Mesendoderm (in vitro differentiated cells): ENCODE measurements at places on chromosomes 13 and 19.

GRCh38 chr19:3233831-3234230 lies 9.4 kb downstream of the CELF5 start:
- DNase-seq = peak; percentile 44

DNA sequence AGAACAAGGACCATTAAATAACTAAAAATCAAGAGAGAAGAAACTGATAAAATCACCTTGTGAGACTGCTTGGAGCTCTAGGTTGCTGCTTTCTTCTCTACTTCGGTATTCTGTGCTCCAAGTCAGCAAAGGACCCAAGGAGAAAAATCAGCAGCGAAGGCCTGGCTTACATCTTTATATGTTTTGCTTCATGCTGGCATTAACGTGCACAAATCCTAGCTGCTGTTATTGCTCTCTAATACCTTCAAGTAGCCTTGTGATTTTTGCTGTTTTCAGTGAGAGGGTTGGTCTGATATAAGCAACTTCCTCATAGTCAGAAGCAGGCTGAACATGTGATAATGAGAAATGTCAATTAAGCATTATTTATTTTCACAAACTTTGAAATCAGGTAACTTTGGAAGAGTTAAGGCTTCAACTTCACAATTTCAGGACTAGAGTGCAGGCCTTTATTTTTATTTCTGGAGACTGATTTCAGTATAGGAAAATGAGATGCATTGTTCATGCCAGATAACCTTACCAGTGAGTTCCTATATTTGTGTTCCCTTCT lies 365.1 kb downstream of the SLC7A1 start:
- no peak for DNase-seq

DNA sequence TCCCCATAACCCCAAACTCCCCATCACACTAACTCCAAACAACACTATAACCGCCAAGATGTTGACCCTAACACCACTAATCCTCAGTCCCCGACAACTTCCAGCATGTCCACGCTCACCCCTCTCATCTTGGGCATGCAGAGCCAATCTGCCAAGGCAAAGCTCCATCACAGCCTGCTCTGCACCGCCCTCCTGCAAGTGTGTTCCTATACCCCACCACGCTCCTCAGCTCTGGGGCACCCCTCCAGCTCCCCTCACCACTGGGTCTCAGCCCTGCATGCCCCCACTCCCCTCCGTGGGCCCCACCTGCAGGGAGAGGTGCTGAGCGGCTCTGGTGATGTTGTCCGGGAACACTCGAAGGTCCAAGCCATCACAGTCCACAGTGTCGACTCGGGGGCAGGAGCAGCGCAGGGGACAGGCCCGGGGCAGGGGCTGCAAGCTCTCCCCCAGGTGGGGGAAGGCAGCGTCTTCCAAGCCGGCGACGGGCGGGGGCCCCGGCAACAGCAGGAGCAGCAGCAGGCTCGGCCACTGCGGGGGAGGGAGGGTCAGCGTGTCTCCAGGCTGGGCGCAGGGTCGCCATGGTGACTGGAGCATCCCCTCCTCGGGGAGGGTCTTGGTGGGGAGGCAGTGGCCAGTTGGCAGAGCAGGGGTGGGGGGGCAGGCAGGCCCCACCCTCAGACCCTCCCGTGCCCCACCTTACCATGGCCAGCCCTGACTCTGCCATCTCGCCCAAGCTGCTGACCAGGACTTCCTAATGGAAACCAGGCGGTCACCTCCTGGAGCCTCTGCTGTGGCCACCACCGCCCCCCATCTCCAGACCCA lies 527 bp downstream of the PODNL1 start:
- DNase-seq = no peak

GRCh38 chr13:33401238-33401637 lies 115.7 kb upstream of the STARD13 start:
- no peak for DNase-seq

GRCh38 chr19:54541712-54542111 lies 31.9 kb upstream of the LILRA2 start:
- DNase-seq = no peak

GRCh38 chr19:55691561-55692481 lies 16.8 kb downstream of the EPN1 start:
- no peak for DNase-seq

DNA sequence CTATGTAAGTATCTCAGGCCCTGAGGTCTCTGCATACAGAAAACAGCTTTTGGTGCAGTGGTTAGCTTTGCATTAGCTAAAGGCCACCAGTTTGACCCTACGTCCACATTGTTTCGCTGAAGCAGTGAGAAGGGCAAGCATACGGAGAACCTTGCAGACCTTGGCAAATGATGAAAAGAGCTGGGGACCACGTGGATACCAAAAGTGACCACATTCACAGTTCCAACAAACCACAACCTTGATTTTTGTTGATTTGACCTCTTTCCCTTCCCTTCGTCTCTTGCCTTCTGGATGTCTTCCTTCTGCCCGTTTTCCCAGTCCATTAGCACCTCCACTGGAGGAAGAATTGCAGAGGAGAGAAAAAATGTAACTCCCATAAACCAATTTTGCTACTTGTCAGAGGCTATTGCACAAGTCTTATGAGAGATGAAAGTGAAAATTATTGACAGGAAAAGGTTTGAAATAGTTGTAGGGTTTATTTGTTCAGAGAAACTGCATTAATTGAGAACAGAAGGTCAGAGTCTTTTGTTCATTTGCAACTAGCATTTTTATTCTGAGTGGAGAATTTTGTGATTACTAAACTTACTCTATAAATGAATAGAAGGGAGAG lies 293.9 kb upstream of the HTR2A start:
- DNase-seq = no peak

- peak; percentile 5 for DNase-seq
These were observed 395.0 kb downstream of the PCDH9 start for GRCh38 chr13:66835040-66835628.

DNA sequence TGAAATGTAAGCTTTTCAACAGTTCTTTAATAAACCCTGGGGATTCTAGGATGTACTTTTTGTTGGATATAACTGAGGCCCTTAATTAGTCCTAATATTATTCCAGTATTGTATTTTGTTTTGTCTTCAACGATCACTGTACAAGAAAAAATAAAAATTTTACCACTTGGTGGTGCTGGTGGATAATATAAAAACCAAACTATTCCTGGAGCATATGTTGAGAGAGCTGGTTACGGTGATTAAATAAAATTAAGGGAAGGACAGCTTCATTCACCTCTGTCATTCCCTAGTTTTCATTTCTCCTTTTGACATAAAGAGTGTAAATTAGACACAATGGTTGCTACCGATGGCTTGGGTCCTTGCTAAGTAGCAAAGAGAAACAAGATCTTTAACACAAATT lies 598.6 kb upstream of the PCDH20 start:
- peak; percentile 24 for DNase-seq

GRCh38 chr13:29763436-29764180 lies 86.8 kb downstream of the UBL3 start:
- DNase-seq = no peak

- DNase-seq = no peak
These were observed 62.3 kb upstream of the STARD13 start for GRCh38 chr13:33347861-33348260.

- DNase-seq = no peak
These were observed 2.9 kb downstream of the ZNF816 start for GRCh38 chr19:52959613-52960295.

DNA sequence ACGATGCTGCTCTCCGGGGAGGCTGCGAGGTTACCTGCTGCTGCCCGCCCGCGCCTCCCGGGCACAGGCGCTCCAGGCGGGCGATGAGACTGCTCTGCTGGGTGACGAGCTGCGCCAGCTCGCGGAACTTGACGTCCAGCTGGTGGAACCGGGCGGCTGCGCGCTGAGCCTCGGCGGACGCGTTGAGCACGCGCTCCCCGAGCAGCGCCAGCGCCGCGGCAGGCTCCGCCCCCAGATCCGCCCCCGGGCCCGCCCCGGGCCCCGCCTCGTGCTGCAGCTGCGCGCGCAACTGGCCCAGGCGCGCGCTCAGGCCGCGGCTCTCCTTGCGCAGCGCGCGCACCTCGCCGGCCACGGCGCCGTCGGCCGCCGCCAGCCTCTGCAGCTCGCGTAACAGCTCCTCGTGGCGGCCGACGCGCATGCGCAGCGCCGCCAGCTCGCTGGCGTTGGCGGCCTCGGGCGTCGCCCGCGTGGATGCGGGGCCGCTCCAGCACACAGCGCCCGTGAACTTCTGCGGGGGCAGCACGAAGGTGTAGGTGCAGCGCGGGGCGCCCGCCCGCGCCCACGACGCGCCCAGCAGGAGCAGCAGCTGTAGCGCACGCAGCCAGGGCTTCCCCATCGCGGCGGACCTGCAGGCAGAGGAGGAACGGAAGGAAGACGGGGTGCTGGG lies 6.4 kb downstream of the ANGPTL6 start:
- DNase-seq = peak; percentile 93

GRCh38 chr19:16320987-16321386 lies 3.6 kb upstream of the KLF2 start:
- DNase-seq = no peak

- DNase-seq = no peak
These were observed 34.9 kb upstream of the FXYD3 start for GRCh38 chr19:35080613-35081170.

GRCh38 chr19:54160182-54160811 lies 776 bp upstream of the LENG1 start:
- peak; percentile 53 for DNase-seq

GRCh38 chr13:96431044-96431581 lies 341.2 kb downstream of the HS6ST3 start:
- DNase-seq = peak; percentile 30

DNA sequence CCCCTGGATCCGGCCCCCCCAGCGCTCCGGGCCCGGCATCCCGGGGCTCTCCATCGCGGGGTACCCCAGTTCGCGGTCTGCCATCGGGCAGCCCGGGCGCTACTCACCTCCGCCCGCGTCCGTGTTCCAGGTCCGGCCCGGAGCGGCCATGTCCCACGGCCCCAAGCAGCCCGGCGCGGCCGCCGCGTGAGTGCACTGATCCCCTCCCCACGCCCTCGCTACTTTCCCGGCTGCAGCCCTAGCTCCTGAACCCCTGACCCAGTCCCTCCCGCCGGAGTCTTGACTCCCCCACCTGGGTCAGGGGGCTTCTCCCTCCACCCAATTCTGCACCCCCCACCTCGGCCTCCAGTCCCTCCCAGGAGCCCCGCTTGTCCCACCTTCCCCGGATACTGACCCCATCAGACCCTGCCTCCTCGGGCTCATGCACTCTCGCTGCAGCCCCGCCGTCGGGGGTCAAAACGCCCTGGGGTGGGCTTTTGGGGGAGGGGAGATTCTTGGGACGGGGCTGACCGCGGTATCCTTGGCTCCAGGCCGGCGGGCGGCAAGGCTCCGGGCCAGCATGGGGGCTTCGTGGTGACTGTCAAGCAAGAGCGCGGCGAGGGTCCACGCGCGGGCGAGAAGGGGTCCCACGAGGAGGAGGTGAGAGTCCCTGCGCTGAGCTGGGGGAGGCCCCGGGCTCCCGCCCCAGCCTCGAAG lies 566 bp downstream of the HMG20B start:
- DNase-seq = no peak

- no peak for DNase-seq
These were observed 49.3 kb upstream of the FREM2 start for GRCh38 chr13:38637576-38637975.

DNA sequence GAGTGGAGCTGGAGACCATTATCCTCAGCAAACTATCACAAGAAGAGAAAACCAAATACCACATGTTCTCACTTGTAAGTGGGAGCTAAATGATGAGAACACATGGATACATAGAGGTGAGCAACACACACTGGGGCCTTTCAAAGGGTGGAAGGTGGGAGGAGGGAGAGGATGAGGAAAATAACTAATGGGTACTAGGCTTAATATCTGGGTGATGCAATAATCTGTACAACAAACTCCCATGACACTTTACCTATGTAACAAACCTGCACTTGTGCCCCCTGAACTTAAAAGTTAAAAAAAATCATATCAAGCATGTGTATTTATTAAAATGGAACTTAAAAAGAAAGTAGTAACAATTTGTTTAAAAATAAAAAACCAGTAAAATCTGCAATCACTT lies 5.0 kb downstream of the SIGLEC14 start:
- no peak for DNase-seq

GRCh38 chr19:35045667-35046300 lies 4.3 kb downstream of the HPN start:
- DNase-seq = peak; percentile 80
